ENCODE measurements at places on chromosomes 1 and 21.

GRCh38 chr1:39469150-39469549 is 22.3 kb upstream of the BMP8A start:
- no peak for DNase-seq

DNA sequence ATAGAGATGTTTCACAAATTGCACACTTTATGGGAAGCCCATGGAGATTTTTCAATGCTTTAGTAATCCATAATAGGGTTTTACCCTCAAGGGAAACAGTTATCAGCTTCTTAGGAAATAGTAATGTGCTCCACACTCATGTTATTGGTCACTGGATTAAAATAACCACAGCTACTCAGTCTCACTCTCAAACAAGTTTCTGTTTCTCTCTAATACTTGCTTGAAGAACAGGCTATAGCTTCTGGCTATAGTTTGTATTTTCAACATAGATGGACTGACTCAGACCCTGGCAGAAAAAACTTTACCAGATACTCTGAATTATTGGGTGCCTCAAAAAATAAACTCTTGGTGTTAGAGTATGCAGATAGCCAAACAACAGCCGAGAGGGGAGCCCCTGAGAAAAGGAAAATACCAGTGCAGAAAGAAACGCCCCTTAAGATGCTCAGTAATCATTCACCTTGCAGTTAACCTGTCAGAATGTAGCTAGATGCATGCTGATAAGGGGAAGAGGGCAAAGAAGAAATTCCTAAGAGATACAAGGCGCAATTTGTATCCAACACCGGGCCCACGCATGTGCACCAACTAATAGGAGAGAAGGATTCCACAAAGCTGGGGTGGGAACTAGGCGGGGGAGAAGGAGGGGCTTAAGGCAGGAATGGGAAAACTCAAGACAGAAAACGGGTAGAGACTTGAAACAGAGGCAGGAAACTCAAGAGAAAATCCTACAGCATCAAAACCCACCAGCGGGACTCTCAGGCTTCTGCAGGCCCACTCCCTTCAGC is 30.4 kb upstream of the PDE4B start:
- DNase-seq: no peak

GRCh38 chr1:93729502-93729901 is 47.9 kb upstream of the BCAR3 start:
- DNase-seq: no peak

- no peak for DNase-seq
These were observed 43.8 kb downstream of the HIVEP3 start for GRCh38 chr1:41874903-41875411.

DNA sequence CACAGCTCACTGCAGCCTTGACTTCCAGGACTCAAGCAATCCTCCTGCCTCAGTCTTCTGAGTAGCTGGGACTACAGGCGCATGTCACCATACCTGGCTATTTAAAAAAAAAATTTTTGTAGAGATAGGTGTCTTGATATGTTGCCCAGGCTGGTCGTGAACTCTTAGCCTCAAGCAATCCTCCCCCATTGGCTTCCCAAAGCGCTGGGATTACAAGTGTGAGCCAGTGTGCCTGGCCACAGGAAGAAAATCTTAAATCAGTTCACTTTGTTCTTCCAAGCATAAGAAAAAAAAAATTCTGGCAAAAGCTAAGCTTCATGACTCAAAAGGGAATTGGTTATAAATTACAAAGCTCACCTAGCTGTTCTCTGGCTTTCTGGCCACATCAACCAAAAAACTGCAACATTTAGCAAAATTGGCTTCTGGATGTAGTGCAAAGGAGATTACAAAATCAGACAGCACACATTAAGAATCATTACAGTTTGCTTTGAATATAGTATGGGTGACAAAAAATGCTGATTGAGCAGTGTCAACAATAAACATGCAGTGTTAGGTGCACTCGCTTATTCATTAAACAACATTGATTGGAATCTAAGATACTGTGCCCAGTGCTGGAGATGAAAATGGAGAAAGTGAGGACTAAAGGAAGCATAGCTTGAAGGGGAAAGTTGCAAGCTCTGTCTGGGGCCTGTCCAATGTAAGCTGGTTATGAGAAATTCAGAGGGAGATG is 76.7 kb downstream of the KCTD3 start:
- no peak for DNase-seq

- no peak for DNase-seq
These were observed 313.9 kb downstream of the BARHL2 start for GRCh38 chr1:90402893-90403849.

GRCh38 chr1:19949016-19949415 is 25.6 kb upstream of the PLA2G2E start:
- DNase-seq: no peak

- no peak for DNase-seq
These were observed 1.1 kb downstream of the PRRX1 start for GRCh38 chr1:170664828-170665612.

GRCh38 chr1:235022981-235023710 is 105.5 kb downstream of the TOMM20 start:
- DNase-seq: no peak
